ENCODE measurements at places on chromosomes 2 and 18.

DNA sequence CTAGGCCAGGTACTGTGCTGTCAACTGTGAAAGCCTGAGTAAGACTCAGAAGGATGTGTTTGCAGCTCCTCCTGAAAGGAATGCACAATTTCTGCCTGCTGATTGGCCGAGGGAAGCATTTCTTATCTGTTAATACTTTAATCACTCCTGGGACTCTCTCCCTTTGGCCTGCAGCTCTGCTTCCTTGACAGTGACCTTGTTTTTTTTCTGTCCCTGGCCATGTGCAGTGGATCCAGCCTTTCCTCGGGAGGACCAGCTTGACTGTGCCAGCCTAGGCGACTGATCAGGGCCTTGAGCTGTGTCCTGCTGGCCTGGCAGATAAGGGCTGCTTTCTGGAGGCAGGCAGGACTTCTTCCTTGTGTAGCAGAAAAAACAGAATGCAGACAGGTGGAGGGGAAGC is 10.0 kb downstream of the RNF144A start:
- no peak for DNase-seq

GRCh38 chr2:136357007-136357380 is 239.0 kb upstream of the CXCR4 start:
- DNase-seq = no peak

GRCh38 chr2:224946895-224947294 is 95.4 kb downstream of the DOCK10 start:
- DNase-seq = no peak

- DNase-seq = no peak
Observed at GRCh38 chr2:9347411-9347881, 75.9 kb downstream of the ITGB1BP1 start.

DNA sequence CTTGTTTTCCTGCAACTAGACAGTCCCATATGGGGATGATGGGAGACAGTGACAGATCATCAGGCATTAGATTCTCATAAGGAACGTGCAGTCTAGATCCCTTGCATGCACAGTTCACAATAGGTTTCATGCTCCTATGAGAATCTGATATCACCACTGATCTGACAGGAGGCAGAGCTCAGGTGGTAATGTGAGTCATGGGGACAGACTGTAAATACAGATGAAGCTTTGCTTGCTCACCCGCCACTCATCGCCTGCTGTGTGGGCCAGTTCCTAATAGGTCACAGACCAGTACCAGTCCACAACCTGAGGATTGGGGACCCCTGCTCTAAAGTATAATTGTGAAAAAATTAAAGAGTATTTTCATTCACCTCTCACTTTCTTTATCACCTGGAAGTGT is 23.6 kb upstream of the RAB1A start:
- no peak for DNase-seq

DNA sequence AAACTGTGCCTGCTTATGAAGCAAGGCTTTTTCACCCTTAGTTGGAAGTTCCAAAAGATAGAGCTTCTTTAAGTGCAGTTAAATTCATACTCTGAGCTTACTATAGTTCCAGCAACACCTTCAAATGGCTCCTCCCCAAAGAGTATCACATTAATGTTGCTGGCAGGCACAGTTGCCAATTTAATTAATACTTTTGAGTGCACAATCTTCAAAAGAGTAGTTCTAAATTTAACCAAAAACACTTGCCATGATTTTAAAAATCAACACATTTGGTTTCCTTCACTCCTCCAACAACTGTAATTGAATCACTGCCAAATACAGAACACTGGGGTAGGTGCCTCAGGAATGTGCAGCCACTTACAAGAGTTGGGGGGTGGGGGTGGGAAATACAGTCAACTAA is 150.6 kb upstream of the UBE2E3 start:
- peak; percentile 34 for DNase-seq

DNA sequence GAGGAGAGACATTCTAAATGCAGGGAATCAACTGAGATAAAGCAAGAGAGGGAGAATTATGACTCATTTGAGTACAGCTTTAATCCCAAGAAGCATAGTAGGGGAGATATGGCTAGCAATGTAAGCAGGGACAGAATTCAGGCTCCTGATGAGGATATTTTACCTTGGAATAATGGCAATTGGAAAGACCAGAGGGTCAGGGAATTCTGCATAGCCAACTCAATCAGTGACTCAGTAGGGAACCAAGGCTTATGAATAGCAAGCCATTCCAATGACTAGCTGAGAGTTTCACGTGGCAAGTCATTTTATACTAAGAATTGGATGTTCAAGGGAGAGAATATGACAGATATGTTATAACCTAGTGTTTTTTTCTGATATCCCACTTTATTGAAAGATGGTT is 563.8 kb upstream of the NETO1 start:
- DNase-seq = no peak

DNA sequence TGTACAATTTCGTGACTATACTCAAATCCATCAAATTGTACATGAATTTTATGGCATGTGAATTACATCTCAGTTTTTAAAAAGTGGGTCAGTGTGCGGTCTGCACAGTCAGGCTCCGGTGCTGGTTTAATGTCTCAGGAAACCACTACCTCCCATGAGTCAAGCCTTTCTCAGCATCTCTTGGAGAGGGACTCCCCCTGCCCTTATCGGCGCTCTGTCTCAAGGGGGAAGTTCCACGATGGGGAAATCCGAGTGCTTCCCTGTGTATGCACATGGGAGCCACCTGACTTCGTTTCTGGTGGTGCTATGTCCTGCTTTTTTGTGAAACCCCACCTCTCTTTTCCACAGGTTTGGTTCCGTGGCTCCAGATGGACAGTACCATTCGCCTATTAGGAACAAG is 72.5 kb downstream of the ACOXL start:
- no peak for DNase-seq

- DNase-seq = no peak
Observed at GRCh38 chr2:67776276-67776675, 286.5 kb downstream of the C1D start.

- no peak for DNase-seq
Observed at GRCh38 chr2:59875836-59876235, 677.6 kb downstream of the BCL11A start.

DNA sequence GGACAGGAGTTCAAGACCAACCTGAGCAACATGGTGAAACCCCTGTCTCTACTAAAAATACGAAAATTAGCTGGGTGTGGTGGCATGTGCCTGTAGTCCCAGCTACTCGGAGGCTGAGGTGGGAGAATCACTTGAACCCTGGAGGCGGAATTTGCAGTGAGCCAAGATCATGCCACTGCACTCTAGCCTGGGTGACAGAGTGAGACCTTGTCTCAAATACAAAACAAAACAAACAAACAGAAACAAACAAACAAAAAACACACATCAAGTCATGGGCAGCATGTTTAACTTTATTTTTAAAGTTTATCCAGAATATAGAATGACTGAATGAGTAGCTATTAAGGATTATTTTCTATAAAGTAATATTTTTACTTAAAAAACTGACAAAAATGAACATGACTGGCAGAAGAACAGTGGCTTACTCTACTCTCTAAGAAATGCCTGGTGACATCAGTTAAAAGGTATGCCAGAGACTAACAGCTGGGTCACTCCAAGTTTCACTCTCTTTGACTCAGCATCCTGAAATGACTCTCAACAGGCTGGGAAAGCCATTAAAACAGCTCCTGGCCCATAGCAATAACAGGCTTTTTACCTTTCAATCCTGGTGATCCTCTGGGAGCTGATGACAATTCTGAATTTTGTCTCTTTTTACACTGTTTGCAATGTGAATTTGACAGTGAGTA is 281.6 kb upstream of the STON1 start:
- peak; percentile 89 for DNase-seq

DNA sequence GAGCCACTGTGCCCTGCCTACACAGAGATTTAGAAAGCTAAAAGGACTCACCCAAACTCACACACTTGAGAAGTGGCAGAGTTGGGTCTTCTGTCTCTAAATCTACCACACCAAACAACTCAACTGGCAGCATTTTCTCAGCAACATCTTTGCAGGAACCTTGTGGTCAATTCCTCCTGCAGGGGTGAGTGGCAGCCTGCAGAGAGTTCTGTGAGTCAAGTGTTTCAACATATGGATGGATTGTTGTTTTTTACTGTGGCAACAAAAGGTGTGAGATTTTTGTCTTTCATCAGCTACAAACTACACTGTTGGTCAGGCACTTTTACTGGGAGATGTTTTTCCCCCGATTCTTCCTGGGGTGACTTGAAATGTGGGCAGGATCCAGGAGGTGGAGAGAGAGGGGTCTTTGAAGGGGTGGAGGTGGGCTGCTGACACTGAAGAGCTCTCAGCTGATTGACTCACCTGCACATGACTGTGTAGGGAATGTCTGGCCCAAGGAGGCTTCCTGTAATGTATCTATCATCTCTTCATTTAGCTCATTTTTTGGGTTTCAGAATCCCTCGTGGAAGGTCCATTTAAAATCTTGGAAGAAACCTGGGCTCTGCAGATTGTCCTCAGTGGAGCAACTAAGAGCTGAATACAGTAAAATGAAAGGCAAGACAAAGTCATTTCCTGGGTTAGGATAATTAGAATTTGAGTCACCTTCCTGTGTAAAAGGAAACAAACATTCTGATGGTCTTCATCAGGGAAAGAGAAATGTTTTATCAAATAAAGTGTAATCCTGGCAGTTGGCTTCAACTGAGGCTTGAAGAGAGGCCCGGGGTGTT is 98.6 kb downstream of the MSH2 start:
- no peak for DNase-seq

DNA sequence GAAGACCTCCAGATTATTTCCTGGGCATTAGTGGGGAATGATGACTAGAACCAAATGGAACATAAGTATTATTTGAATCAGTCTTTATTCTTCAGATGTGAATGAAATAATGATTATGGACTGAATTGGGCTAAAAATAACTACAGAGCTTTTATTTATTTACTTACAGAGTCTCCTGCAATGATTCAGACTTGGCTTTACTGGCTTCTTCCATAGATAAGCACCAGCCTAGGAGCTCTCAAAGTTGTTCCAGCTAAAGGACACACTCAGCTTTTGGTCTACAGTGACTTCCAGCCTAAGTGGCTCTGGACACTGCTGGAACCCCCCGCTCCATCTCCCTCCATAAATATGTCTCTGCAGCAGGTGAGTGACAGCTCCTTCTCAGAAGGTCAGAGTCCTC is 24.3 kb upstream of the ARHGAP25 start:
- DNase-seq = no peak

DNA sequence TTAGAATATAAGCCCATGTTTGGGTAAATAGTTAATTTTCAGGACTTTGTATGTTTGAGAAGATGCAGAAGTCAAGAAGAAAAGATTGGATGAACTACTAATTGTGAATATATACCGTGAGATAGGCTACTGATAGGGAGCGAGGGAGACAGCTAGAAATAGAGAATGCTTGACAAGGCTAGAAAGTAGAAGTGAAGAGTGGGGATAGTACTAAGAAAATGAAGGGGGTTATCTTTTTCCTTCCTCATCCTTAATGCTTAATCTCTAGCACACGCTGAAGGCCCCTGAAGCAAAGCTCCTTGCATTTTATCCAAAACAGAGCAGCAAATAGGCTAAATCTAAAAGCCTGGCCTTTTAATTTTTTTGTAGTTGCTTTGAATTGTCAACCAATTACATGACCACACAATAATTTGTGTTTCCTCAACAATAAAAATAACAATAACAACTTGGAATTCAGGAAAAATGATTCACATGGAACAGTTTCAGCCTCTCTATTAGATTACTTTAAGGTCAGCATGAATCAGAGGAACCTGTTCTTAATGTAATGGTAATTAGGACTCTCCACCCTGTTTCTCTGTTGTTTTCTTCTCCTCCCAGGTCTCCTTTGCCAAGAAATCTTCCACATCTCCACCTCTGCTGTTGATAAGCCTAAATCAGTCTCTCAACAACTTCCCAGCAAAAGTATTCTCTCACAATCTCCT is 1071.3 kb upstream of the ZEB2 start:
- DNase-seq = no peak

DNA sequence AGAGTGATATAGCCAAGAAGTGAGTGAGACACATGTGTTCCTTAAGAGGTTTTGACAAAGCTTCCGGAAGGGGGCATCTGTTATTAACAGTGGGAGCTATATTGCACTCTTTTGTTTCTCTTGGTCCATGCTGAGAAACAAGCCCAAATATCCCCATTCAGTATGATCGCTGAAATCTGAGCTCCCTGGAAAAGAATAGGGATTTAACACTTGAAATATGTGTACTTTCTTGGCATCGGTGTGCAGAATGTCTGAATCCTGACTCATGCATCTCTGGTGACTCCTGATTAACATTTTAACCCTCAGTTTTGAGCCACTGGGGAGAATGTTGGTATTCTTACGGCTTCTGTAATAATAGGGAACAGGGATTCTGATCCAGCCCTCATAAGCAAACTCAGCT is 448.1 kb downstream of the TSN start:
- DNase-seq = peak; percentile 89

DNA sequence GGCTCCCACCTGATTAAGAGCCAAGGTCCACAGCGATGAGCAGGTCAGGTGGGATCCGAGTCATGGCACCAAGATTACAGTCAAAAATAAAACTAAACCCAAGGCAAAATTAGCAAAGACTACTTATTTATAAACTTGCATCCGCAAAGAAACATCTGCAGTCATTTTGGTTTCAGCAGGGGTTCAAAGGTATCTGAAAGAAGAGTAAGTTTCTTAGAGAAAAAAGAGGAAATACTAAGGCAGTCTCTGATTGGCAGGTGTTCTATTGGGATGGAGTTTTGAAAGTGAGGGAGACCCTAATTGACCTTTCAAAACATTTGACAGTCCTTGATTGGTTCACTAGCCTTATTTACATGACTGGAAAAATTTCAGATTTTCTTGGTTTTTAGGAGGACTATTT is 11.0 kb upstream of the PLB1 start:
- no peak for DNase-seq

DNA sequence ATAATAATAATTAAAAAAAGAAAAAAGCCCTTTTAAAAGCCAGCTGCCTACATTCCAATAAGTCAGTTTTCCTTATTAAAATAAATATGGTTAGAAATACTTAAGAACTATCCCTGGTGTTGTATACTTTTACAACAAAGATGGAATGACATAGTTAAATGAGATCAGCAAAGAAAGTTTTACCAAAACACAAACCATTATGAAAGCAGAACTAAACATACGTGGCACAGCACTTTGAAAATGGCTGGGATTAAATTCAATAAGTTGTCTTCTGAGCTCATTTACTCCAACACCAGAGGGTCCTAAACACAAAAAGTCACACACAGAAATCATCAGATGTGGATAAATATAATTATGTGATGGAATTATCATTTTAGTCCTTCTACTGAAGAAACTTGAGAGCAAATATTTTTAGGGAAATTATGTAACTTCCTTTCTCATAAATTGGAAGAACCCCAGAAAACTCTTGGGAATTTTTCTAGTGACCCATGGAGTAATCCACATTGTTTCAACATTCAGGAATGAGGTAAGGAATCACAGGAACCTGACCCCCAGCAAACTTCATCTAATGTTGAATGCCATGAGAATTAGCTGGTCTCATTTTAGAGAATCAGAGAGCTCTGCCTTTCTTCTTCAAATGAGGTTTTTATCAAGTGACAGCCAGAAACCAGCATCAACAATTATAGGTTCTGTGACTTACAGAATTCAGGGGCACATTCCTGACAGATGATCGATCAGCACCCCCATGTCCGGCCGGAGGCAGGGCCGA is 11.5 kb upstream of the TMEM237 start:
- DNase-seq = no peak
